ENCODE measurements at places on chromosomes 16 and 17. TPM values are rescaled to one million over a fixed set of nuclear protein-coding genes. Genes with fewer than 3 reads are reported as not detected.

Gene ADAM11
- 0.25 TPM for total RNA-seq

DNA sequence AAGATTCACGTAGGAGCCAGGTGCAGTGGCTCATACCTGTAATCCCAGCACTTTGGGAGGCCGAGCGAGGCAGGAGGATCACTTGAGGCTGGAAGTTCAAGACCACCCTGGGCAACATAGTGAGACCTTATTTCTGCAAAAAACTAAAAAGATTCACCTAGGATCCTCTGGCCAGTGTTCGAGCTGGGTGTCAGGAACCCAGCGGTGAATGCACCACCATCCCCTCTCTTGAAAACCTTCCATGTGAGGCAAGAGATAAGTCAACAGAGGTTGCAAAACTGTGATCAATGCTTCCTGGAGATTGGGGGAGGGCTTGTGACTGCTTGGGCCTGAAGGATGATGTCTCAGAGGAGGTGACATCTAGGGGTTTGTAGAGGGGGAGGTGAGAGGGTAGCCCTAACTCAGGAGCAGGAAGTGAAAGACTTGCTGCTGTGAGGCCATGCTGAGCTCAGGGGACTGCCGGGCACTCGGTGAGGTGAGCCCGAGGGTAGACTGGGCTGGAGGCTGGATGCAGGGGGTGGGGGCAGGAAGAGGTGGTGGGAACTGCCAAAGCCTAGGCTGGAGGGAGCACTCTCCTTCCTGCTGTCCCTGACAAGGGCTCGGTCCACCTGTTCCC lies 11.7 kb downstream of the GJD3 start:
- no peak for DNase-seq

GRCh38 chr17:48871551-48872351 lies 20.8 kb upstream of the ATP5MC1 start:
- DNase-seq, result no peak

GRCh38 chr16:27110524-27110896 lies 43.8 kb downstream of the C16orf82 start:
- no peak for DNase-seq

Gene HAPSTR1
- total RNA-seq, result 52.7 TPM
